ENCODE measurements at places on chromosomes 11 and 22. TPM values are rescaled to one million over a fixed set of nuclear protein-coding genes. Genes with fewer than 3 reads are reported as not detected.

DNA sequence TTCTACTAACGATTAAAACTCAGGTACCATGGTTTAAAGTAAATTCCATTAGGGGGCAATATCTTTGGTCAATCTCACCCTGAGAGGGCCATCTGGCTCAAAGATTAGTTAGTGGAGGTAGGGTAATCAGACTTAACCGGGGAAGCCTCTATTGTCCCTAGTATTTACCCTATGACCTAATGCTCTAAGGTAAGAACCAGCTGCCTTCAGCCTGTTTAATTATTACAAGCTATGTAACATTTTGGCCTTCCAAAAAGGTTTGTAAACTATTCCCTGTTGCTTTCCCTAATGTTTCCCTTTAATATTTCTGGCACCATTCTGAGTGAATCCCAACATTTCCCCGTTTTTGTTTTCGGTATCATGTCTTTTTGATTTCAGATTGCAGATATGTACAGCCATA, 15.1 kb upstream of the GLYATL1 start:
- H3K27me3 ChIP-seq, result peaks cover 16% of the 10 kb centered on the region
- no peak for DNase-seq
- no peak overlapping the region for H3K27ac ChIP-seq
- no peak overlapping the region for H3K4me3 ChIP-seq

GRCh38 chr11:468493-468892, 18.4 kb downstream of the PTDSS2 start:
- H3K4me1 ChIP-seq, result no peaks in the 10 kb centered on the region
- no peaks in the 10 kb centered on the region for H3K27me3 ChIP-seq
- no peaks in the 10 kb centered on the region for H3K36me3 ChIP-seq
- no peak overlapping the region for H3K4me3 ChIP-seq
- no peak overlapping the region for H3K27ac ChIP-seq

GRCh38 chr22:28075358-28075981, 156.4 kb upstream of the PITPNB start:
- no peak for DNase-seq
- H3K4me3 ChIP-seq, result no peak overlapping the region

GRCh38 chr11:95256321-95256779, 25.3 kb upstream of the SESN3 start:
- no peak for DNase-seq
- H3K27ac ChIP-seq, result no peak overlapping the region
- no peak overlapping the region for H3K4me3 ChIP-seq

DNA sequence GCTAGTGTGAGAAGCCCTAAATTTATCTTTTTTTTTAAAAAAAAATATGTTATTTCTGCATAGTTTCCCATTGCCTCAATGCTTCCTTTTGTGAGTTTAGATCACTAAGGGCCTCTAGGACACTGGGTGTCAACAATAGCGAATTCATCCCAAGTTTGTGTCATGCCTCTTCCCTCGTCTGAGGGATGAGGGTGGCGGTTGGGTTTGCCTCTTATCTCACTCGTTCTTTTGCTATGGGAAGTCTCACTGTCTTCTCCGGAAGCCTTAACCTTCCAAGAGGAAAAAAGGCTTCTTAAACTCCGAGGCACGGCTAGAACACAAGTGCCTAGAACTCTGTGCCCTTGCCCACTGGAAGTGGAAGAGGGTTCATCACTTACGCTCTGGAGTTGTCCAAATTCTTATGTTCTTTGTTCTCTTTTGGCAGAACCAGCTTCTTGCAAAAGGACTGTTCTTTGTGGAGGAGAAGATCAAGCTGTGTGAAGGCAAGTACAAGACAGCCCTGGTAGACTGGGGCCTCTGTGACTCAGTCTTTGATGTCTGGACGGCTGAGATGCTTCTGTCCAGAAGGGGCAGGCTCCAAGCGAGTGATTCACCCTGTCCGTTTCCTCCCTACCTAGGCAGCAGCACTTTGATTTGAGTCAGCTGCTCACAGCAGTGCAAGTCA, 78.5 kb downstream of the TRAF6 start:
- no peaks in the 10 kb centered on the region for H3K36me3 ChIP-seq
- no peak for DNase-seq
- H3K4me3 ChIP-seq, result no peak overlapping the region
- no peaks in the 10 kb centered on the region for H3K27me3 ChIP-seq
- no peak overlapping the region for H3K27ac ChIP-seq

GRCh38 chr11:48050304-48050703, 69.9 kb downstream of the PTPRJ start:
- H3K4me1 ChIP-seq, result peaks cover 52% of the 10 kb centered on the region
- no peaks in the 10 kb centered on the region for H3K27me3 ChIP-seq
- DNase-seq, result no peak
- H3K36me3 ChIP-seq, result no peaks in the 10 kb centered on the region
- H3K4me3 ChIP-seq, result no peak overlapping the region

DNA sequence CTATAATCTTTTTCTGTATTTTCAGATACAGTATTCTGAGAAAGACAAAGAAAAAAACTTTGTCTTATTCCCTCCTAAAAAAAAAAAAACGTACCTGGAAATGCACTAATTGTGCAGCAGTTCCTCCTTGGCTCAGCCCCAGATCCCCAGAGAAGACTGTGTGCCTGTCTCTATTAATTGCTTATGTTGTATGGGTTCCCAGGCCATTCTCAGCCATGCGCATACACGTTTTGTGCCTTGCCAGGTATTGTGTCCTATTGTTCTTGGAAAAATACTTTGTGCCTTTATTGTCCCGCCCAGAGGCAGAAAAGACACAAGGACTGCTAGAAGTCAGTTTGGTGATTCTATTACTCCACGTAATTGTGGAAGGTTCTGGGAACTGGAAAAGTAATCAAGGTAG, 91.2 kb downstream of the PIWIL4 start:
- H3K36me3 ChIP-seq, result no peaks in the 10 kb centered on the region
- no peaks in the 10 kb centered on the region for H3K27me3 ChIP-seq
- no peak overlapping the region for H3K4me3 ChIP-seq
- no peaks in the 10 kb centered on the region for H3K4me1 ChIP-seq
- no peak for DNase-seq

- no peaks in the 10 kb centered on the region for H3K27me3 ChIP-seq
- no peak overlapping the region for H3K27ac ChIP-seq
- H3K36me3 ChIP-seq, result no peaks in the 10 kb centered on the region
- H3K4me1 ChIP-seq, result no peaks in the 10 kb centered on the region
- no peak overlapping the region for H3K4me3 ChIP-seq
Observed at GRCh38 chr11:99682171-99682570, 661.4 kb downstream of the CNTN5 start.

DNA sequence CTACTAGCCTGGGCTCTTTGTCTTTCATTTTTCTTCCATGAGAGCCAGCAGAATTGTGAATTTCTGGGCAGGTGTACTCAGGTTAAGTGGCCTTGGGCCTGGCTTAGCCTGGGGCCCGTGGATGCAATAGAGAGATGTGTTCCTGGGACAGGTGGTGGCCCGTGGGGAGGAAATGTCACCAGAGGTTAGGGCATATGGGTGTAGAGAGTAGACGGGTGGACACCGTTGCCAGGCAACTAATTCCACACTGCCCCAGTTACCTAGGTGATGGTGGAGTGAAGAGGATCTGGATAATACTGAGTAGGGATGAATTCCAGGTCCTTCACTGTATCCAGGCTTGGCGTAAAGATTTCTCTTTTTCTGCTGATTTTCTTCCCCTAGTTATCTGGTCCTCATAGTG, 175.0 kb downstream of the INSC start:
- no peaks in the 10 kb centered on the region for H3K4me1 ChIP-seq
- no peaks in the 10 kb centered on the region for H3K36me3 ChIP-seq
- no peak overlapping the region for H3K4me3 ChIP-seq
- no peaks in the 10 kb centered on the region for H3K27me3 ChIP-seq

GRCh38 chr11:128343135-128343514, 244.2 kb downstream of the ETS1 start:
- H3K4me1 ChIP-seq, result peaks cover 90% of the 10 kb centered on the region
- no peaks in the 10 kb centered on the region for H3K27me3 ChIP-seq
- H3K4me3 ChIP-seq, result no peak overlapping the region
- DNase-seq, result no peak

DNA sequence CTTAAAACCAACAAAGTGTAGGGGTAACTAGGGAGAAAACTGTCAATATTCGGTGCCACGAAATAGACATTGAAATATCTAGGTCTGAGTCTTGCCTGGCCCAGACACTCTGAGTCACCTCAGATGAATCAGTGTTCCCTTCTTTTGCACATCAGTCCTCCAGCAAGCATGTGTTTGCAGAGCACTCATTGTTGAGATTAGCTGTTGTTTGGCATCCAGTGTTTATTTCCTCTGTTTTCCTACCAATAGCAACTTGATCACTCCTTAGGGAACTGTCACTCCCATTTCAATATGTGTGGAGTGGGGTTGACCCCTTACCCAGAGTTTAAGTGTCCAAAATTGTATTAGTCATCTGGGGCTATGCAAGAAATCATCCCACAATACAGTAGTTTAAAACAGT, 4.7 kb upstream of the ASCC2 start:
- peaks cover 7% of the 10 kb centered on the region for H3K4me1 ChIP-seq
- H3K4me3 ChIP-seq, result no peak overlapping the region
- H3K27me3 ChIP-seq, result no peaks in the 10 kb centered on the region
- H3K27ac ChIP-seq, result no peak overlapping the region

- H3K27ac ChIP-seq, result peak overlapping the region; percentile 95
- peak; percentile 94 for DNase-seq
- peaks cover 34% of the 10 kb centered on the region for H3K4me1 ChIP-seq
- no peak overlapping the region for H3K4me3 ChIP-seq
Observed at GRCh38 chr11:3841426-3842350, 929 bp upstream of the RHOG start.

GRCh38 chr11:65646958-65647701, 9.2 kb downstream of the SIPA1 start:
- no peak overlapping the region for H3K27ac ChIP-seq
- H3K36me3 ChIP-seq, result peaks cover 57% of the 10 kb centered on the region
- no peak overlapping the region for H3K4me3 ChIP-seq
- DNase-seq, result no peak

GRCh38 chr11:96267496-96268032, 75.4 kb downstream of the MAML2 start:
- no peaks in the 10 kb centered on the region for H3K36me3 ChIP-seq
- H3K27ac ChIP-seq, result peak overlapping the region; percentile 68
- peak overlapping the region; percentile 14 for H3K4me3 ChIP-seq
- peaks cover 57% of the 10 kb centered on the region for H3K4me1 ChIP-seq
- H3K27me3 ChIP-seq, result no peaks in the 10 kb centered on the region

- DNase-seq, result no peak
- no peaks in the 10 kb centered on the region for H3K27me3 ChIP-seq
- H3K4me3 ChIP-seq, result no peak overlapping the region
- peaks cover 46% of the 10 kb centered on the region for H3K36me3 ChIP-seq
- H3K27ac ChIP-seq, result no peak overlapping the region
- no peaks in the 10 kb centered on the region for H3K4me1 ChIP-seq
Observed at GRCh38 chr11:93694557-93694956, 33.1 kb downstream of the CEP295 start.

DNA sequence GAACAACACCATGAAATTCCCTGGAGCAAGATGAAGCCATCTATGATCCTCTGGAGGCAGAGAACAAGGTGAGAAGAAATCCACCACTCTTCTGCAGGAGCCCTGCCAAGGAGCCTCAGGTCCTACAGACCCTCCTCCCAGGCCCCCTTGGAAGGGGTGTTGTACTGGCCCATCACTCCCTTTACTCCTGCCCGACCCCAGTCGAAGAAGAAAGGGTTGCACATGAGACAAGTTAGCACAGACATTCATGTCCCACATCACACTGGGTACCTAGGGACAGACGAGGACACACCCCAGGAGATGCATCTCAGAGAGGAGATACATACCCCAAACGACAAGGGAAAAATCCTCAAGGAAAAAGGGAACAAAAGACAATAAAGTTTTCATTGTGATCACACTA, 82.8 kb upstream of the NARS2 start:
- no peaks in the 10 kb centered on the region for H3K4me1 ChIP-seq
- no peaks in the 10 kb centered on the region for H3K27me3 ChIP-seq
- no peak overlapping the region for H3K27ac ChIP-seq
- H3K36me3 ChIP-seq, result no peaks in the 10 kb centered on the region
- DNase-seq, result no peak

- H3K27me3 ChIP-seq, result no peaks in the 10 kb centered on the region
- H3K27ac ChIP-seq, result no peak overlapping the region
- no peak for DNase-seq
- no peaks in the 10 kb centered on the region for H3K36me3 ChIP-seq
Observed at GRCh38 chr22:29011240-29012100, 50.2 kb downstream of the C22orf31 start.

GRCh38 chr11:24574461-24574860, 77.6 kb downstream of the LUZP2 start:
- no peak overlapping the region for H3K27ac ChIP-seq
- no peak overlapping the region for H3K4me3 ChIP-seq
- H3K27me3 ChIP-seq, result no peaks in the 10 kb centered on the region
- no peaks in the 10 kb centered on the region for H3K4me1 ChIP-seq
- no peak for DNase-seq

DNA sequence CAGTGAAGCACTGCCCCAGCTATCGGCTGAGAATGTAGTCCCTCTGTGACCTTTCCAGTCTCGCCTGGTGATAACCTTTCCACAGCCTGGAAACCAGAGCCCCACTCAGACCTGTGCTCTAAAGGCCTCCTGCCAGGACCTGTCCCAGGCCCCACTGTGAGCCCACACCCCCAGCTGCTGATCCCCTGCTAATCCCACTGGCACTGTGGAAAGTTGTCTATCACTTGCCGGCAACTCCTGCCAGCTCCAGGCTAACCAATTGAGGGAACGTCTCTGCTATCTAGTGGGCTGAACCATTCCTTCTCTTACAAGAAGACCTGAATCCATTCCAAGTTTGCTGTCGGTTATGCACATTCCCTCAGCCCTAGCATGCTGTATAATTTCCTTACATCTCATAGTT, 328.2 kb downstream of the FAM181B start:
- no peak overlapping the region for H3K4me3 ChIP-seq
- H3K4me1 ChIP-seq, result no peaks in the 10 kb centered on the region
- no peaks in the 10 kb centered on the region for H3K36me3 ChIP-seq
- no peak overlapping the region for H3K27ac ChIP-seq

The APOA5 gene
- not detected for total RNA-seq

The ABTB2 gene
- total RNA-seq, result 0.35 TPM

The RAPSN gene
- total RNA-seq, result 1.7 TPM

The SESN3 gene
- 211 TPM for total RNA-seq

The GP1BB gene
- not detected for total RNA-seq

Data from CD4-positive, alpha-beta memory T cell (primary cell).